Common myeloid progenitor, CD34-positive (primary cell): ENCODE measurements at places on chromosomes 1 and 21.

GRCh38 chr1:206898089-206898914, 1.1 kb downstream of the IL24 start:
- no peak for DNase-seq

GRCh38 chr1:9106286-9106685, 22.6 kb downstream of the GPR157 start:
- no peak for DNase-seq

DNA sequence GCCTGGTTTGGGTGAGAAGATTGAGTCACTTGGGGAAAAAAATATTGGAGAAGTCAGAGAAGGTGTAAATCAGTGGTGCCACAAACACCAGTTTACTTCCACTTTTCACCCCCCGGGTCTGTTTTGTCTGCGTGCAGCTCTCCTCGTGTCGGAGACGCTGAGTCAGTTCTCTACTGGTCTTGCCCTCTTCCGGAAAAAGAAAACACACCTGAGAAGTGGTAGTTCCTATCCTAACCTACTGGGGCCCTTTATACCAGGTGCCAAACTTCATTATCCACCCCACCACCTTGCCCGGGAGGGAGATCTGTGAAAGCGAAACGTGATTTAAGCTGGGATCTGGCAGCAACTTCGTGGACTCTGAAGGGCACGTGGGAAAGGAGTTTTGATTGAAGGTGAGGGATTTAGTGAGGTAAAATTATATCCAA, 855 bp upstream of the IVNS1ABP start:
- DNase-seq: peak; percentile 92

- DNase-seq: peak; percentile 9
Observed at GRCh38 chr1:4016351-4017130, 116.5 kb upstream of the C1orf174 start.

- DNase-seq: no peak
Observed at GRCh38 chr1:6811583-6811982, 26.3 kb downstream of the CAMTA1 start.

- peak; percentile 35 for DNase-seq
Observed at GRCh38 chr21:45354970-45355369, 50.0 kb upstream of the COL18A1 start.

DNA sequence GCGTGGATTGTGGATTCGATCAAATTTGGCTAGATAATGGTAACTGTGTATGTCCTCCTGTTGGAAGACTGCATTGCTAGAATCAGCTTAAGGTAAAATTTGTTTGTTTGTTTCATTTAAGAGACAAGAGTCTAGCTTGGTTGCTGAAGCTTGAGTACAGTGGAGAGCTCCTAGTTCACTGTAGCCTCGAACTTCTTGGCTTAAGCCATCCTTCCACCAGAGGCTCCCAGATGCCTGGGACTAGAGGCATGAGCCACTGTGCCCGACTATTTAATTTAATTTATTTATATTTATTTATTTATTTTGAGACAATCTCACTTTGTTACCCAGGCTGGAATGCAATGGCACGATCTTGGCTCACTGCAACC, 1.5 kb downstream of the PHACTR4 start:
- DNase-seq: no peak
